ENCODE measurements at places on chromosomes 2 and 18.

DNA sequence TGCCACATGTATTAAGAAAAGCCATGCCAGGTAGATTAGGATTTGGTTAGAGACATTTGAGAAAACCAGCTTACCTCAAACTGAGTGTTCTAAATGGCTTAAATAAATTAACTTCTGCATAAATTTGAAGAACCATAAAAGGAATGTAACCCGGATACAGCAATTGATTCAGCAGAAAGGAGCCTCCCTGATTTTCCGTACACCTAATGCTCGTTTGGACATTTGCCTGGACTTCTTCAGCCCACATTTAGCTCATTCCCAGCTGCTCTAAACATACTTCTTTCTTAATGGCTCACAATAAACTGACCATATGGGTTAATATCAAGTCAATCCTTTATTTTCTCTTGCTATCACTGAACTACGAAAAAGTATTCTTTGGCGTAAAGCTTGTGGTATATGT, 392.4 kb downstream of the ZNF516 start:
- no peak for DNase-seq

GRCh38 chr2:64667535-64667934, 13.8 kb upstream of the SERTAD2 start:
- DNase-seq = no peak

DNA sequence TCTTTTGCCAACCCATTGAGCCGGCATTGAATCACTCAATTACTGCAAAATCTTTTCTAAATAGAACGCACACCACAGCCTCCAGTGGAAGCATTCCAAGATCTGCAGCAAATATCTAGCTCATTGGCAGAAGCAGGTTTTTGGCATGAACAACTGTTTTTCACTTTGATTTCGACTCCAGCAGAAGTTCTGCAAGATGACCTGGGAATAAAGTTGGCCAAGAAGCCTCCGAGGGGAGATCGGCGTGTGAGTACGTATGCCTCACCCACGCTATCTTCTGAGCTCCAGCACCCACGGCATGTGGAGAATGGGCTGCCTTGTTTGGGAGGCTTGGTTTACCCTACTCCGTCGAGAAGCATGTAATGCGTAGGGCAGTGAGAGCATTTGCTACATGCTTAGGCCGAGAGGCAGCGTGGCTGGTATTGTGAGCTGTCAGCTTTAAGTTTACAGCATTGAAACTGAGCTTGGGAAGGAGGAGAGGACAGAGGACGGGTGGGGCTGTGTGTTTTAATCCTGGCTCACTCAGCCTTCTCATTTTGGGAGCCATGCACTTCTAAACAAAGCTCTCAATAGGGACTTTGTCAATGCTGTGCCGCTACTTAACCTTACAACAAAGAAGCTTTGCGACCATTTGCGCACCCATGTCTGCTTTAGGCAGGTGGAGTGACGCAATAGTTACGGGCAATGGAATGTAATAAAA, 10.5 kb downstream of the PCARE start:
- no peak for DNase-seq

DNA sequence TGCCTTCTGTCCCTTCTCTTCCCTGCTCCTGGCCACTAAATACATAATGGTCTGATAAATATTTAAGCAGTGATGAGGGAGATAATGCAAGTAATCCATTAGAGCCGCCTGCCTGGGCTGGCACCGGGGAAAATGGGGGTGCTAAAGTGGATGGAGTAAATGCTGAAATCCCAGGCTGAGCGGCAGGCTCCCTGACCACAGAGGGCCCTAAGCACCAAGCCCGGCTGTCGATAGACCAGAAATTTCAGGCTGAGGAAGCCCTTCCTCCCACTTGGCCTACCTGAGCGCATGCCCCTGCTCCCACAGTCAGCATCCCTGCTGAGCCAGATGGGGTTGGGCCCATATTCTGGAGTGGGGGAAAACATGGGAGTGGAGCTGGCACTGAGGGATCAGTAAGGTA, 197.5 kb upstream of the SKOR2 start:
- DNase-seq = no peak

GRCh38 chr2:39118786-39119499, 1.9 kb downstream of the SOS1 start:
- no peak for DNase-seq

GRCh38 chr2:74066491-74067203, 81.1 kb downstream of the BOLA3 start:
- DNase-seq = no peak
